ENCODE measurements at places on chromosomes 3 and 15. TPM values are rescaled to one million over a fixed set of nuclear protein-coding genes. Genes with fewer than 3 reads are reported as not detected.

DNA sequence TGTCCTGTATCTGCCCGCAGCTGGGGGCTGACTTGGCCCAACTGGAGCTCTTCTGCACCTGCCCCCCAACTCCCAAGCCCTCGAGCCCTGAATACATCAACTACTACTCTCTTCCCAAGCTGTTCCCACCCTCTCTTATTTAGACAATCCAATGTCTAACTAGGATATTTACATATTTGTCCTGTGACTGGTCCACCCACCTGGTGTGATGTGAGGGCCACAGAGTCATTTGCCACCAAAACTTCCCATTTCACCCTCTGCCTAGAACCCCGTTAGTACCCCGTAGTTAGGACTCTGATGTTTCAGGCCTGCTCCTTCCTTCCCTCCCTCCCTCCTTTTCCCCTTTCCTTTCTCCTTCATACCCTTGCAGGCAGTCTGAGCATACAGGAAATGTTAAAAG, 6.4 kb downstream of the CPLX3 start:
- no peak for DNase-seq

GRCh38 chr3:156368189-156368588, 186.7 kb downstream of the SSR3 start:
- DNase-seq, result no peak

The P2RY12 gene
- total RNA-seq, result 0.13 TPM

- DNase-seq, result no peak
Measured at GRCh38 chr3:45665101-45665572, 24.1 kb upstream of the SACM1L start.

DNA sequence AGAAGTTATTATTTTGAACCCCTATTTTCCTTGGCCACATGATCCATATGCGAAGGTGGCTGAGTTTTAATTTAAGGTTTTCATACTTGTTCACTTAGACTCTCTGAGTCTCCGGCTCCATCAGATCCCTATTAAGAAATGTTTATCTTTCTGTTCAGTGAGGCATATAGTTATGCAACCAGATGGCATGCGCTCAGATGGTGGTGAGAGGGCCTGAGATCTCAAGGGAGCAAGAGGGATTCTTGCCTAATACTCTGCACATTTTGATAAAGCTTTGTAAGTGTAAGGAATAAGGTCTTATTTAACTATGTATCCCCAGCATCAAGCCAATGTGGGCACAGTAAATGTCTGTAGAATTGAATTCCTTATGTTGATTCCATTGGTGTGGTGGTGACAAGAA, 78.9 kb upstream of the DPH6 start:
- no peak for DNase-seq

DNA sequence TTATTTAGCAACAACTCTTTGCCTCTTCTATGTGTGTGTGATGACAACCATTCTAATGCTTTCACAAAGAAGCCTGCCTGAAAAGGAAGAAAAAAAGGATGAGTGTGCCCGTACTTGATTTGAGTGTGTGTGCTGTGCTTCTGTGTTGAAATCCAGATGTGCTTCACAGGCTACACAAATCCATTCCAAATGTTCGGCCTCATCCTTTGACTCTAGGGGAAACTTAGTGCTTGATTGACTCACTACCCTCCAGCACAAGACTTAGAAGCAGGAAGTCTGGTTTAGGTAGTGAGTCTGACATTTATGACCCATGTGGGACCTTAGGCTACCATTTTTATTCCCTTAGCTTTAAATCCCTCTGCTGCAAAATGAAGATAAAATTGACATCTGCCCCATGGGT, 108.8 kb upstream of the PLAAT1 start:
- DNase-seq, result no peak

DNA sequence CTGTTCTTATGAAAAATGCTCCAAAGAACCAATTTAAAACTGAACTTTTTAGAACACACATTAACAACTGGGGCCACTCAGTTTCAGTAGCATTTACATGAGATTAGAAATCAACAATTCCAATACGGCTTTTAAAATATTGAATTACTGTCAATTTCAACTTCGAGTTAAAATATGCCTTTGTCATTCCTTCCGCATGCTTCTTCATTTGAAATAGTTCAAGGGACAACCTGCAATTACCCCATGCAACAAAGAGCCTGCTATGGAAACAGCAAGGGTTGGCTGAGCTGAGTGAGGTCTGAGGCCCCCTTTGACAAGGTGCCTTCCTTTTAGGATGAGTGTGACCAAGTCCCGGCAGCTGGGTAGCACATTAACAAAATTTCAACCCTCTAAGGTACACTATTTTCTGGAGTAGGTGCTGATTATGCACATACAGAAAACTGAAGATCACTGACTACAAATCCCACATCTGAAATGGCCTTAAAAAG, 11.6 kb downstream of the PDCD10 start:
- no peak for DNase-seq

The CCDC39 gene
- not detected for total RNA-seq

DNA sequence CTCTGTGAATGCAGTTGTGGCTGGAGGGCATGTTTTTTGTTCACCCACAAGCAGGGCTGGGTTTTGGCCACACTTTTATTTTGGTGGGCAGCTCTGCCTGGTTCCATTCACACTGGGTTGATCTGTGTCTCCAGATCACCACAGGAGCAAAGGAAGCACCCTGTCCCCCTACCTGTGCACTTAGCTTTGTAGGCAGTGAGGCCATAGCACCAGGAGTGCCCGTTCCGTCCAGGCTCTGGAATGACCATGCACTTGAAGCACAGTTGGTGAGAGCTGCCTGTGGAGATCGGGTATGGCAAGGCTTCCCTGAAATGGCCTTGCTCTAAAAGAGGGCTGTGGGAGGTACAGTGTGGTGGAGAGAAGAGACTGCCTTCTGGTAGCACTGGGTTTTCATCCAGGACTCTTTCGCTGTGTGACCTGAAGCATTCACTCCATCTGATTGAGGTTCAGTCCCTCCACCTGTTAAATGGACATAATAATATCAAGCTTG, 31.7 kb downstream of the MINAR1 start:
- no peak for DNase-seq

GRCh38 chr3:157527131-157527881, 24.1 kb upstream of the VEPH1 start:
- DNase-seq, result no peak

The VPS13C gene
- 35.2 TPM for total RNA-seq

- no peak for DNase-seq
Measured at GRCh38 chr3:19165654-19166053, 17.3 kb downstream of the KCNH8 start.

- no peak for DNase-seq
Measured at GRCh38 chr3:179100652-179101051, 29.0 kb upstream of the ZMAT3 start.

The GOLGA8T gene
- 1.6 TPM for total RNA-seq

The KLHL40 gene
- 0.57 TPM for total RNA-seq

DNA sequence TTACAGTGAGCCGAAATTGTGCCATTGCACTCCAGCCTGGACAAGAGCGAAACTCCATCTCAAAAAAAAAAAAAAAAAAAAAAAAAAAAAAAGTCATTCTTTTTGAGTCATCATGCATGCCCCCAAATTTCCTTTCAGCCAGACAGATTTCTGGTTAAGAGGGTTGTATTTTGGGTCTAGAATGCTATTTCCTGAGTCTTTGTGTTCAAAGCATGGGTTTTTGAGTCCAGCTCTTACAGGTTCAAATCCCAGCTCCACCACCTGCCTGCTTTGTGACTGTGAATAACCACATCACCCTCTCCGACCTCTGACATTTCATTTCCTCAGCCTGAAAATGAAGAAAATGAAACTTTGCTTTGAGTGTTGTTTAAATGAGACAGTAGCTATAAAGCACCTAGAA, 9.3 kb upstream of the C15orf61 start:
- no peak for DNase-seq

GRCh38 chr3:128418900-128419299, 47.8 kb downstream of the DNAJB8 start:
- no peak for DNase-seq

The FAM174B gene
- 6.5 TPM for total RNA-seq

DNA sequence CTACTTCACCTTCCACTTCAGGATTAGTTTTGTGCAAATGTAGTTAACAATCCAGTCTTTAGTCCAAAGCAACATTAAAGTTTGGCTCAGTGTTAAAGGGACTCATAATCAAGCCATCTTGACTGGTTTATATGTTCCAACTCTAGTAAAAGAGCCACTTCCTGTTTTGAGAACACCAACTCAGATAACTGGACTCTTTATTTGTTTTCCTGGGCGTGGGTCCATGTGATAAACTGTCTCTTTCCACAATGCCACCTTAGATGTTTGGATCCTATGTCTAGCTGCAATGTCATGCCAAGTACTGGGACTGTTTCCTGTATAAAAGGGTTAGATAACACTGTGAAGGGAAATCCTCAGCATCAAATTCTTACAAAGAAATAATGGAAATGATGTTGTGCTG, 545.0 kb downstream of the PYDC2 start:
- DNase-seq, result no peak

DNA sequence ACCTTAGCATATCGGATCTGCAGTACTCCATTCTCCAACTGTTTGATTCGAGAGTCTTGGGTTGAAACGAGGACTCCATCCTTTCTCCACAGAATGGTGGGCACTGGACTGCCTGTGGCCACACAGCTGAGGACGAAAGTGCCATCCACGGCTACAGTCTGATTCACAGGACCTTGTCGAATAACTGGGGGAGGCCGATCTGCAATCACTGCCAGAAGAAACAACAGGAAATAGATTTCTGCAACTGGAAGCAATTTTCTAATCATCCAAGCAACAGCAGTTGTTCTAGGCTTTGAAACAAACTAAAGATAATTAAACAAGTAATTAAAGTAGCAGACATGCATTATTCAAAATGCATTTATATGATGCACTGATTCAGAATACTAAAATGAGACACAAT, 1097.7 kb downstream of the ROBO1 start:
- DNase-seq, result no peak

DNA sequence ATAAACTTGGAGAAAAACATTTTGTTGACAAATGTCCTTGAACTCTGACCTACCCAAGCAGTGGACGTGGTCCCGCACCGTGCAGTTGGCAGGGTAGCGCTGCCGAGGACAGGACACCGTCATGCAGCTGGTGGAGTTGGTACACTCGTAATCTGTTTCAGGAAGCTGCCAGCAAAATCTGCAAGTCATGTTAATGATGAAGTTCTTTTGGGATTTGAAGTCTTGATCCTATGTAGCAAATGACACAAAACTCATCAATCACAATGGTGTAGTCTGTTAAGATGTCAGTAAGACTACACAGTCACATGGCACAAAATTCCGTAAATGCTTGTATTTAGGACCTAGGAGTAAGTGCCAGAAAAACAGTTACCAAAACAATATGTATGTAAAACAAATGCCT, 5.5 kb downstream of the TM2D3 start:
- no peak for DNase-seq

The DUOXA1 gene
- total RNA-seq, result 0.73 TPM

GRCh38 chr15:100769975-100770340, 109.7 kb upstream of the ALDH1A3 start:
- DNase-seq, result no peak

The ADAMTSL3 gene
- total RNA-seq, result 9.8 TPM

DNA sequence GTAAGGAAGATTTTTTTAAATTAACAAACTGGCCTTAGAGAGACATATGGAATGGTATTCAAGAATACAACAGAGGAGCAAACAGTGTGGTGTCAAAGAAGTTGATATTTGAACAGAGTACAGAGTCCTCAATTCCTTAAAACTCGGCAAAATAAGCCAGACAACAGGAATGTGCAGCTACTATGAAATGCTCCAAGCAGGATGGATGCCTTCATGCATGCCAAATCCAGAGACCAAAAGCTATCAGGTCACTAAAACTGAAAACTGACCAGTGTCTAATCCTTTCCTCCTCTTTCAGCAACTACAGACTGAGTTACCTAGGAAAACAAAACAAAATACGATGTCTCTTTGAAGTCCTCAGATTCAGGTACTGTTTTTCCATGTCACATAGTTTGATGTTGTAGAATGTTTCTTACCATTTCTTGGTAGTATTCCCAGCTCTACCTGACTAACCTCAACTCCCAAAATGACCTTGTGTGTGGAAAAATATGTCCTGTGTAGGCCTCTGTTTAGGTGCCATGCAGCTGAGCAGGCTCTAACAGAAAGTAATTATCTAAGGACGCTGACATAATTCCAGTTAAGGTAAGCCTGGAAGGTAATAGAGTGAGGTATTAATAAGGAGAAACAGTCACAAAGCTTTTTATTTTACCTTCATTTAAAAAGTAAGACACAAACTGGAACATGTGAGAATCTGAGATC, 46.9 kb downstream of the TBL1XR1 start:
- DNase-seq, result no peak

- DNase-seq, result no peak
Measured at GRCh38 chr3:130826516-130827182, 67.2 kb upstream of the ATP2C1 start.

DNA sequence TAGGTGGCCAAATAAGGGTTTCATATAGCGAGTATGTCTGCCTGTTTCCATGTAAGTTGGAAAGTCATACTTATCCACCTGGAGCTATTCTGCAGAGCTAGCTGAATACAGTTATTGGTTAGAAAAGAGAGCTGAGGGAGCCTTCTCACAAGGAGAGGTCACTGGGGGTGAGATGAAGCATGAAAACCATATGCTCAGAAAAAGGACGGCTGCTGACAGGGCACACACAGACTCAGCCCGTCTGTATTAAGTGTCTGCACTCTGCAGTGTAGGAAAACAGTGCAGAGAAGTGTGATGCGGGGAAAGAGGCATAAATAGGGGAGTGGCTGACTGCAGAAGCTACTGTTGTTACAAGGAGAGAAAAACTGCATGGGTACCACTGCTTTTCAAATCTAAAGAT, 58.2 kb downstream of the C3orf70 start:
- no peak for DNase-seq
